ENCODE measurements at places on chromosomes 4 and X.

- DNase-seq: no peak
These were observed 54.1 kb downstream of the RPS6KA3 start for GRCh38 chrX:20212486-20213089.

DNA sequence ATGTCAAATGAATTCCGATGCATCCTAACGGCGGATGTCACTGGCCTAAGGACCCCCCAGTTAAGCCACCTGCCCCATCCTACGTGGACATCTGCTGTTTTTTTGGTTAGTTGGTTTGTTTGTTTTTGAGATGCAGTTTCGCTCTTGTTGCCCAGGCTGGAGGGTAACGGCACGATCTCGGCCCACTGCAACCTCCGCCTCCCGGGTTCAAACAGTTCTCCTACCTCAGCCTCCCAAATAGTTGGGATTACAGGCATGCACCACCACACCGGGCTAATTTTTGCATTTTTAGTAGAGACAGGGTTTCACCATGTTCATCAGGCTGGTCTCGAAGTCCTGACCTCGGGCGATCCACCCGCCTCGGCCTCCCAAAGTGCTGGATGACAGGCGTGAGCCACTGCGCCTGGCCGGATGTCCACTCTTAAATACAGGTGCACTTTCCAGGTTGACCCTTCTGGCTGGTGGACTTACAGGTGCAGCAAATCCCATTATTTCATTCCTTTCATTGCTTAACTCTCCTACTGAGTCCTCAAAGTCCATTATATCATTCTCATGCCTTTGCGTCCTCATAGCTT, 206.2 kb downstream of the CRLF2 start:
- DNase-seq: no peak

DNA sequence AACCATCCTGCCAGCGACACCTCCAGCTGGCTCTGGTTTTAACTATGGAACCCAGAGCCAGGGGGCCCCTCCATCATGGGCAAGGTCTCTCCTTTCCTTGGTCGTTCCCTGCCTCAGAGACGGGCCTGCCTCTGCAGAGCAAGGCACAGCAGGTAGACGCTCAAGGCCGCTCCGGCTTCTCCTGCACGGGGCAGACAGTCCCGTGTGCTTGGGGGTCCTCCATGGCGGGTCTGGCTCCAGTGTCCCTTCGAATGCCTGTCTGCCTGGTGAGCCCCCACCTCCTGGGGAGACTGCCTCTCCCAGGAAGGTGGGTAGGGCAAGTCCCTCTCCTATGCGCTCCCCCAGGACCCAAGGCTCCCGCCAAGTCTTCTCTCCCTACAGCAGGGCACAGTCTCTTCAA, 71.5 kb downstream of the ACOX3 start:
- DNase-seq: no peak

- no peak for DNase-seq
These were observed 330.6 kb downstream of the GALNTL6 start for GRCh38 chr4:172143605-172144314.

DNA sequence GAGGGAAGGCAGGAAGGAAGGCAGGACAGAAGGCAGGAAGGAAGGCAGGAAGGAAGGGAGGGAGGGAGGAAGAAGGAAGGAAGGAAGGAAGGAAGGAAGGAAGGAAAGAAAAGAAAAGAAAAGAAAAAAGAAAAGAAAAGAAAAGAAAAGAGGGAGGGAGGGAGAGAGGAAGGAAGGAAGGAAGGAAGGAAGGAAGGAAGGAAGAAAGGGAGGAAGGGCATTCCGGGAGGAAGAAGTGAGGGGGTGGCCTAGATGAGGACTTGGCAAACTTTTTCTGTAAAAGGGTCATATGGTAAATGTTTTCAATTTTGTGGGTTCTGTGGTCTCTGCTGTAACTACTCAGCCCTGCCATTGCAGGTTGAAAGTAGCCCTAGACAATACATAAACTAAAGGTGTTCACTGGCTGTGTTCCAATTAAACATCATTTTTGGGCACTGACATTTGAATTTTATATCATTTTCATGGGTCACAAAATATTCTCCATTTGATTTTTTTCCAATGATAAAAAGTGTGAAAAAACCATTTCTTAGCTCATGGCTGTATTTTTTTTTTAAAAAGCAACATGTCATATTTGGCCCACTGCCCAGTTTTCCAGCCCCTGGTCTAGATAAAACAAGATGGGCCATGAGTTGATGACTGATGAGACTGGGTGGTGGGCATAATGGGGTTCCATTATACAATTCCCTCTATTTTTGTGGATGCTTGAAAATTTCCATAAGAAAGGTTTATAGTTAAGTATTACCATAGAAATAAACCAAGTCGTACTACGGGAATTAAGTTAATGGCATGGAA, 3.1 kb downstream of the ZNF630 start:
- no peak for DNase-seq

DNA sequence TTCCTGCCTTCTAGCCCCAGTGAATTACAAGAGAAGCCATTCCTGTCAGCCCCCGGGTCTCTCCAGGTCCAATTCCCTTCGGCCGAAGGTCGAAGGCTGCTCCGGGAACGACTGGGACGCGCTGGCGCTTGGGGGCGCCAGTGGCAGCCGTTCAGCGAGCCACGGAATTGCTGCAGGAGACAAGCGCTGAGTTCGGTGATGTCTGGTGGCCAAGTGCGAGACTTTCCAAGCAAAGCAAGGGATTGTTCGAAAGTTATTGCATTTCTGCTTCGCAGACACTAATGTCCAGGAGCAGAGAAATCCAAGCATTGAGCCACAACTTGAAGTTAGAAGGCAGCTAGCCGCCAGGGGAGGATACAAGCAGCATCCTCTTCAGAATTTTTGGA, 1.1 kb upstream of the DKK2 start:
- no peak for DNase-seq

GRCh38 chrX:31039327-31039711, 32.5 kb downstream of the FTHL17 start:
- no peak for DNase-seq

DNA sequence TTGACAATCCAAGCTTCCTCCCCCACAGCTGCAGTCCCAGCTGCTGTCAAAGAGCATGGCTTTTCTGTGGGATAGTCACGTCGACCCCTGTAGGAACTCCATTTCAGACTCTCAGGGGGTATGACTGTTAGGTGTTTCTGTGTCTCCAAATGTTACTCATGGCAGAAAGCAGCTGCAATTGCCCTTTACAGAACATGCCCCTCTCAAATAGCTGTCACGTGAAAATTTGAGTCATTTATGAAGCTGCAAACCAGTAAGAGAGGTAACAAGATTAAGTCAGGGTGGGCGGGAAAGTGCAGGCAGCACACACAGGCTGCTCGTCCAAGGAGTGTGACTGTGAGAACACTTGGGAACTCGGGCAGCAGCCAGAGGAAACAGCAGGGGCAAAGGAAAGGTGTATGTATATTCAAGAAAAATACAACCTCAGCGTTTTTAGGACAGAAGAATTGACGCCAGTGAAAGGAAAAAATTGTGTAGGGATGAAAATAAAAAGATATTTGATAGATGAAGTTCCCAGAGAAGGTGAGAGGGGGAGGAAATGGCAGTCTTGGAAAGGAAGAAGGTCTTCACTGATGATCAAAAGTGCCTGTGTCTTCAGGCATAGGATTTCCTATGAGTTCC, 66.5 kb upstream of the TMEM184C start:
- no peak for DNase-seq

DNA sequence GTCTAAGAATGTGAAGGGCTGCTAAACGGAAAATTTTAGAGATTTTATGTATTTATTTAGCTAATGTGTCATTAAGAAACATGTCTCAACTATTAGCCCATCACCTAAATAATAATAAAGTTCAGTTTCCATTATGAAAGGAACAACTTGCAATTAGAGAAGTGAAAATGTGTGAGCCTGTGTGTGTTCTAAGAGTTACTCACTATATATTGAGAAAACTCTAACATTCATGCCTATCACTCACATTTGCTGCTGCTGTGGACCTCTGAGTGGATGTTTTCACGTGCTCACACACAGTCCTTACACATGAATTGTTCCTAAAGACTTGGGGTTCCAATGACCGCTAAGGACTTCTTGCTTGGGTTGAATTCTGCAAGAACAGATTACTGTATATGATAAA, 364.0 kb downstream of the TMA16 start:
- DNase-seq: no peak

DNA sequence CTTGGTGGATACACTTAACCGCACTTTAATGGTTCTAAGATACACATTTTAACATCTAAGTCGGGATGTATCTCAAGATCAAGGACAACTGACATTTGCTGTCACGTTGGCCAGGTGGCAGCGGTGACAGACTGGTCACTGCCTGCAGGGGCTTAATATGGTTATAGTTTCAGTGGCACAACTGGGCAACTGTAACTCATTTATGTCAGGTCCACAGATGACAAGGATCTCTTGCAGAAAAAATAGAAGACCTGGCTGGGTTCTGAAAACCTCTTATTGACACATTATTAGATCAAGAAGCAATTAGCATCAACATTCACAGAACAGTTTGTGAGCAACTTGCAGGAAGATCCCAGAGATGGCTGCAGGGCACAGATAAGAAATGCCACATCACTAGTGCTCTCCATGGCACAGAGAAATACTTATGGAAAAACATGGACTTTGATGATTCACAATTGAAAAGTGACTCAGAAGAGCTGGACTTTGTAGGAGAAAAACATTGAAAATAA, 99.6 kb upstream of the SORBS2 start:
- no peak for DNase-seq

DNA sequence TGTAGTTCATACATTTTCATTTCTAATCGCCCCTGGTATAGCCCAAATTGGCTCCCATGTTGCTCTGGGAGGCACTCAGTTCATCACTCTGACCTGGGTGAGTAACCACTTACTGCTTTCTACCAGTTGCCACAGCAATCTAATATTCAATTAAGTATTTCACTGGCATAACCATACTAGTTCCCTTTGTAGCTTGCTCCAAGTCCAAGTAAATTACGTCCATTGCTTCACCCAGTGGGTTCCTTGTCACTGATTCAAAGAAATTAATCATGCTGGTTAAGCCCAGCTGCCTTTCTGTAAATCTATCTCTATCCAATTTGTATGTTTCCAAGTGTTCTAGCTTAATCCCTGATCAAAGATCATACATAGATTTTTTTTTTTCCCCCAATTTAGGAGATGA, 92.0 kb upstream of the CBR4 start:
- DNase-seq: no peak

- DNase-seq: no peak
These were observed 171.8 kb downstream of the TLL1 start for GRCh38 chr4:166044871-166045270.

DNA sequence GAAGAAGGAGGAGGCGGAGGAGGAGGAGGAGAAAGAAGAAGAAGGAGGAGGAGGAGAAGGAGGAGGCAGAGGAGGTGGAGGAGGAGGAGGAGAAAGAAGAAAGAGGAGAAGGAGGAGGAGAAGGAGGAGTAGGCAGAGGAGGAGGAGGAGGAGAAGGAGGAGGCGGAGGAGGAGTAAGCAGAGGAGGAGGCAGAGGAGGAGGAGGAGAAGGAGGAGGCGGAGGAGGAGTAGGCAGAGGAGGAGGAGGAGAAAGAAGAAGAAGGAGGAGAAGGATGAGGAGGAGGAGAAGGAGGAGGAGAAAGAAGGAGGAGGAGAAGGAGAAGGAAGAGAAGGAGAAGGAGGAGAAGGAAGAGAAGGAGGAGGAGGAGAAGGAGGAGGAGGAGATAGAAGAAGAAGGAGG, 19.9 kb downstream of the MRFAP1 start:
- no peak for DNase-seq

- DNase-seq: no peak
These were observed 45.5 kb upstream of the STK26 start for GRCh38 chrX:131977619-131978018.

GRCh38 chrX:75228854-75229253, 45.0 kb upstream of the UPRT start:
- DNase-seq: no peak

DNA sequence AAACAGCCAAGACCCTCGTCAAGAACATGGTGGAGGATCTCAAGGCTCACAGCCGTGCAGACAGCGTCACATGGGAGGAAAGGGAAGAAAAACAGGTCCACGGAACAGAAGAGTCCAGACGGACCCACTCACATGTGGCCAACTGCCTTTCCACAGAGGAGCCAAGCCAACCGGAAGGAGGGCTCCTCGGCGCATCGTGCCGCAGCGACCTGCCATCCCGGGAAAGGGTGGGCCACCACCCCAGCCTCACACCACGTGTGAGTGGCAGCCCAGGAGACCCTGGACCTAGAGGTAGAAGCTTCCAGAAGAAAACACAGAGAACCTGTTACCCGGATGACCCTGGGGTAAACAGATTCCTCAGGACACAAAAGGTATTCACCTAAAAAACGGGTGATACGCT, 28.4 kb downstream of the CTBP1 start:
- no peak for DNase-seq

DNA sequence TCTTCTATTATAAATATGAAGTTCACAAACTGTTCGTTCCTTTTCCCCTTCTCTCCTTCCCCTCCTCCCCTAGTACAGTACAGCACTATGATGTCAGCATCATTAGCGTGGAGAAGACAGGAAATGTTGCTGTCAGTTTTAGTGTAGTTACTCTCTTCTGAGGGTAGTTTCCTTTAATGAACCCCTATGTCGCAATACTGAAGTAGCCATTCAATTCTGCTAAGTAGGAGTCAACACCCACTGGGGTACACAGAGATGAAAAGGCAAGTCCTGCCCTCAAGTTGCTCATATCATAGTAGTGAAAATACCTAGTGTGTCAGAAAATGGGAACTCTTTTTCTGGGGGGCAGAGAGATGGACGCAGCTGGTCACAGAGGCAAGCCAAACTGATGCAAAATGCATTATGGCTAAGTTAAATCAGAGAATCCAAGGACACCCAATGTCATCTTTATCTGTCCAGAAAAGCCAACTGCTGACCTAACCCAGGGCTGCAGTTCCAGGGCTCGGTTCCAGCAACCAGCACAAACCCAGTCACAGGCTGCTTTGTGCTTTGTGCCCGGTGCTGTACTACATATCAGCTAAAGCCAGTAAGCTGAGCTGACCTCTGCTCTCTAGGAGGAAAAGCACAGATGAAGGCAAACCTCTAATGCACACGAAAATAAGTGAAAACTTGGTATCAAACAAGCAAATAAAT, 31.5 kb downstream of the GRIA3 start:
- DNase-seq: no peak

GRCh38 chr4:184801781-184802696, 23.7 kb downstream of the ACSL1 start:
- DNase-seq: no peak

DNA sequence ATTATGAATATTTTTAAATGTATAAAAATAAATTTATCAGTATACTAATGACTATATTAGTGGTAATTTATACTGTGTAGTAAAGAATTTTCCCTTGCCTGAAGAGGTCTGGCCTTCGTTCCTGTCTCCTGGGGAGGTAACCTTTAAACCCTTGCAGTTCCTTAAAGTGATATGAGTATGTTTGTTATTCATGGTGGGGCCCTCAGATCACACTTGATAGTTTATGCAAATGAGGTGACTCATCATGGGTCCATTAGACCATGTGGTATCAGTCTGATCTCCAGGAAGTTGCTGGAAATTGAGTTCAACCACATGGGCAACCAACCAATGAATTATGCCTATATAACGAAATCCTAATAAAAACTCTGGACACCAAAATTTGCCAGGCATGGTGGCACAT, 904.1 kb downstream of the RPA4 start:
- no peak for DNase-seq

Data from HuH-7.5 (cell line).